PC-3 (cell line): ENCODE measurements at places on chromosomes 4 and X. TPM values are rescaled to one million over a fixed set of nuclear protein-coding genes. Genes with fewer than 3 reads are reported as not detected.

Gene ESX1
- not detected in 2 replicates for total RNA-seq

GRCh38 chr4:38177035-38177546 is 216.9 kb downstream of the PTTG2 start:
- DNase-seq: no peak

GRCh38 chrX:24480400-24480865 is 15.3 kb downstream of the PDK3 start:
- DNase-seq: peak; percentile 24

GRCh38 chr4:87305562-87305961 is 17.1 kb downstream of the HSD17B13 start:
- DNase-seq: no peak

GRCh38 chrX:43892336-43892870 is 10.2 kb upstream of the MAOB start:
- no peak for DNase-seq

GRCh38 chr4:173380987-173381386 is 10.2 kb downstream of the SAP30 start:
- no peak for DNase-seq

GRCh38 chr4:75881476-75881875 is 20.8 kb downstream of the PPEF2 start:
- no peak for DNase-seq
